ENCODE measurements at places on chromosomes 11 and 22.

- DNase-seq = no peak
These were observed 35.6 kb downstream of the DKK3 start for GRCh38 chr11:11972730-11973341.

- DNase-seq = peak; percentile 34
These were observed 475 bp downstream of the PITPNB start for GRCh38 chr22:27918341-27919221.

DNA sequence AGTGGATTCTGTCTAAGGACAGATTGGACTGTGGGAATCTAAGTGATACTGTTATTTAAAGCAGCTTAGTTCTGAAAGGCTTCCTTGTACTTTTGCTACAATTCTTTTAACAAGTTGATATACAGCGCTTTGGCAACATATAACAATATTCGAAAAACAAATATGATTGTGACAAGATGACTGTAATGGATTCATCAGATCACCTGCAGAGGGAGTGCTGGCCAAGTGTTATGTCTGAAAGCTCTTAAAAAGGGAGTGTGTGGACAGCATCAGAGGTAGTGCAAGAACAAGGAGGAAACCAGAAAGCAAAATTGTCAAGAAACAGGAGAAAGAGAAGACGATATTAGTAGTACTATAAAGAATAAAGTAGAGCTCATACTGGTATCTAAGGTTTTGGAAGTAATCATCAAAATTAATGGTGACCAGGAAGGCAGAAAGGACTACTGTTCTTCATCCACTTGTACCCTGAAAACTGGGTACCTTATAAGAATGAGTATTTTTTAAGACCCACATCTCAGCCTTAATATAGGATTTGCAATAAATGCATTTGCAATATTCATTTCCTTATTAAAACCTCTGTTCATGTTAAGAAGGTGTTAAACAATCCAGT is 1112.0 kb upstream of the CCDC90B start:
- DNase-seq = no peak

DNA sequence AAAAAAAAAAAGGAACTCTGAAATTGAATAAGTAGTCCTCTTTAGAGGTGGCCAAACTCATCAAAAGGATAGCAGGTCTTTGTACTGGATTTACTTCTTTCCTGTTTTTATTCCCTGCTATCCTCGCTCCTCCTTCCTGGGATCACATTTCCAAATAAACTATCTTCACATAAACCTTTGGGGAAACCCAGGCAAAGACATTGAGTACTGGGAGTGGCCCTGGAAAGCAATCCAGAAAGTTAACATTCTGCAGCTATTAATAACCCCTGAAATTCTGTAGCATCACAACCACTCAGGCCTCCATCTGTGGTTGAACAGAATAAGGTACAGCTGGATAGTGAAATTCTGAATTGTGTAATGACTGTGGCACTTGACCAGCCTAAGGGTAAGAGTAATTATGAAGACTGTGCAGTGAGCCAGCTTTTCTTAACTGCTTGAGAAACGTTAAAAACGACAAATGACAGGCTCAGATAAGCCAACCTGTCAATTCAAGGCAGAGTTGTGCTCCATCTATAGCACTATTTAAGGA is 58.8 kb downstream of the ISX start:
- DNase-seq = no peak

GRCh38 chr11:87002918-87003317 is 34.8 kb upstream of the TMEM135 start:
- no peak for DNase-seq

GRCh38 chr22:36256478-36256877 is 3.5 kb downstream of the APOL1 start:
- DNase-seq = no peak

DNA sequence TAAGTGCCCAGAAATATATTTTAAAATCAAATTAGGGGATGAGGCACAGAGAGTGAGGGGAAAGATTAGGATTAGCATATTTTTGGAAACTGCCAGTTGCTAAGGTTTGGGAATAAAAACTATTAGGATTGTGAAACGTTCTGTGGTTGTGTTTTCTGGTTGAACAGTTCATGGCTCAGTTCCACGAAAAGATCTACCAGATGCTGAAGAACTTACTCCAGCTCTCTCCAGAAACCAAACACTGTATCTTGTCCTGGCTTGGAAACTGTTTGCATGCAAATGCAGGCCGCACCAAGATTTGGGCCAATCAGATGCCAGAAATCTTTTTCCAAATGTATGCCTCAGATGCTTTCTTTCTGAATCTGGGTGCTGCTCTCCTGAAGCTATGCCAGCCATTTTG is 15.3 kb downstream of the UBE4A start:
- no peak for DNase-seq

GRCh38 chr11:72836111-72836510 is 21.9 kb downstream of the ATG16L2 start:
- DNase-seq = no peak

- DNase-seq = no peak
These were observed 193.4 kb downstream of the ST3GAL4 start for GRCh38 chr11:126548581-126549550.

GRCh38 chr22:33952776-33953175 is 32.5 kb upstream of the LARGE1 start:
- no peak for DNase-seq

- DNase-seq = no peak
These were observed 3.4 kb downstream of the APOA1 start for GRCh38 chr11:116833816-116834534.

DNA sequence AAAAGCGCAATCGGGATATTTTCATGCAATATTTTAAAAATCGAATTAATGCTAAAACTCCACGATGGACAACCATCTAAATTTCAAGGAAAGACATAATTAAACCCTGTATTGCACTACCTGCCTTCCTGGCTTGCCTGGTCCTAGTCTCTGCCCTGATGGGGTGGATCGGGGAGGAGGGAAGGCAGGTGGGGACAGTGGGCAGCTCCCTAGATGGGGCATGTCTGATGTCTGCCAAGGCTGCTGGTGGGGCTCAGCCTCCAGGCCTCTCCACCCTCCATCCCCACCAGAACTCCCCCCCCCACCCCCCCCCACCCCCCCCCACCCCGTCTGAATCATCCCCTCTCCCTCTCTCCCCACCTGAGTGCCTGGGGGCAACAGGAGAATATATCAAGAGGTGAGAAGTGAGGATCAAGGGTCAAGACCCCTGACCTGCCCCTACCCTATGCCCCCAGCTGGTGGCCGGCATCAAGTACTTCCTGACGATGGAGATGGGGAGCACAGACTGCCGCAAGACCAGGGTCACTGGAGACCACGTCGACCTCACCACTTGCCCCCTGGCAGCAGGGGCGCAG is 650 bp downstream of the CST6 start:
- no peak for DNase-seq

DNA sequence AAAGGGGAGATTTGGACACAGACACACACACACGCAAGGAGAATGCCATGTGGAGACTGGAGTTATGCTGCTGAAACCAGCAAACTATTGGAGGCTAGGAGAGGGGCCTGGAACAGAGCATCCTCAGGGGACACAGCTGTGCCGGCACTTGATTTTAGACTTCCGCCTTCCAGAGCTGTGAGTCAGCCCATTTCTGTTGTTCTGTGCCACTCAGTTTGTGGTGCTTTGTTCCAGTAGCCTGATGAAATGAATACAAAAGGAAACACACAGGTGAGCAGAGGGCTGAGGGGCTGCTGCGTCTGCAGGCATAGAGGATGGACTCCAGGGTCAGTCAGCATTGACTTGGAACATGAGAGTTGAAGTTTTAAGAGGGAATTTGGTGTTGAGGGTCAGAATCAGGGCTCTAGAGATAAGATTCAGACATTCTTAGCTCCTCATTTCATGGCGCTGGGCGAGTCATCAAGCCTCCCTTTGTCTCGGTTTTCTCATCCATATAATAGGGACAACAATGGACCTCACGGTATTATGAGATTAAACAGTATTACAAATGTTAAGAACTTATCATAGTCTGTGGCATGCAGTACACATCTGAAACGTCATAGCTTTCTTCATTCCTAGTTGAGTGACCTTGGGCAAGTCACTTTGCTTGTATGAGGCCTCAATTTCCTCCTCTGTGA is 191.0 kb downstream of the MIAT start:
- DNase-seq = no peak

GRCh38 chr11:59550842-59551658 is 39.7 kb downstream of the OR4D9 start:
- DNase-seq = peak; percentile 90

- no peak for DNase-seq
These were observed 7.2 kb downstream of the SSTR3 start for GRCh38 chr22:37205046-37205445.

- DNase-seq = no peak
These were observed 246.1 kb upstream of the NARS2 start for GRCh38 chr11:78820741-78821140.

DNA sequence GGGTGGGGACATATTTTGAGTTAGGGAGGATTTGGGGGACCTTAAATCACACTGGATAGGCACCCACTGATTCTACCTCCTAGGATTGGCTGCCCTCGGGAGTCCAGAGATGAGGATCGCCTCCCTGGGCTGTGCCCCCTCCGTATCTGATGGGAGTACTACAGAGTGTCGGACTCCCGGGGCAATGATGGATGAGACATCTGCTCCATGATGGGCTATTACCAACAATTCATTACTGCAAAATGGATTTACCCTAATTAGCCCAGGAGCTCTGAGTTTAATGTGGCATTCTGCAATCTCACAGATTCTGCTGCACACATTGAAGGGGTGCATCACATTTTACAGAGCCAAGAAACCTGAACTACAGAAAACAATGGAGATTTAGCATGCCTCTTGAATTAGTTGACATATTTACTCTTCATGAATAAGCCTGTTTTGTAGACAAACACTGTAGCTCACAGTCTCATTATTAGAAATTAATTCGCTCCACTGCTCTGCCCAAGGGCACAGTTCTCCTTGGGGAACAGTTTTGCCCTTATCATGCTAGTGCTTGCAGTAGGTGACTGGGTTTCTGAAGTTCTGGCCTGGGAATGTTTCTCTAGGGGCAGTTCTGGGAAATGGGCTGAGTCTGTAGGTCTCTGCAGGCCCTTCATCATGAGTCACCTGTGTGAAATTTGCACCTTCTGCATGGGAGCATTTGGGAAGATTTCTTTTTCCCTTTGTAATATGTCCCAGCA is 217.1 kb upstream of the PLET1 start:
- no peak for DNase-seq

- no peak for DNase-seq
These were observed 16.0 kb downstream of the CLDN5 start for GRCh38 chr22:19508024-19508776.

- no peak for DNase-seq
These were observed 44.1 kb upstream of the PRDM11 start for GRCh38 chr11:45102361-45102809.

- no peak for DNase-seq
These were observed 109.2 kb downstream of the FAM76B start for GRCh38 chr11:95680169-95680929.

- DNase-seq = no peak
These were observed 57.4 kb upstream of the BID start for GRCh38 chr22:17831501-17832251.

- no peak for DNase-seq
These were observed 2.2 kb upstream of the TAGLN start for GRCh38 chr11:117197006-117197405.

DNA sequence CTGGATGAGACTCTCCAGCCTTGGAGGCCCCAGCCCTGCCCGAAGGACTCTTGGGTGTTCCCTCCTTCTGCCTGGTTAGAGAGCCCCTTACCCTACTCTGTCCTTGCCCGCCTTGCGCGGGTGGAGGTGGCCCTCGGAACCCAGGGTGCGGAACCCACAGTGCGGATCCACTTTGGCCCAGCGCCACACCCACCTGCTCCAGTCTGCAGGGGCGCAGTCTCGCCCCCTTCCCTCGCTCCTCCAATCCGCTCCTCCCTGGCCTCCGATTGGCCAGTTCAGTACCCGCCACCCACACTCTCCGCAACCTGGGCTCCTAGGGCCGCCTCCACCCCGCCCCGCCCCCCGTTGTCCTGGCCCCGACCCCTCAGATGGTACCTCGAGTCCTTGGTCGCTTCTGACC is 2.4 kb downstream of the CAPN1 start:
- no peak for DNase-seq

Measured in HS-5 (cell line).